RWPE2 (cell line): ENCODE measurements at places on chromosomes 1 and 21.

- no peak for DNase-seq
These were observed 107.8 kb upstream of the FOXD3 start for GRCh38 chr1:63214553-63214952.

GRCh38 chr1:25796811-25797458, 3.1 kb upstream of the SELENON start:
- DNase-seq, result no peak

DNA sequence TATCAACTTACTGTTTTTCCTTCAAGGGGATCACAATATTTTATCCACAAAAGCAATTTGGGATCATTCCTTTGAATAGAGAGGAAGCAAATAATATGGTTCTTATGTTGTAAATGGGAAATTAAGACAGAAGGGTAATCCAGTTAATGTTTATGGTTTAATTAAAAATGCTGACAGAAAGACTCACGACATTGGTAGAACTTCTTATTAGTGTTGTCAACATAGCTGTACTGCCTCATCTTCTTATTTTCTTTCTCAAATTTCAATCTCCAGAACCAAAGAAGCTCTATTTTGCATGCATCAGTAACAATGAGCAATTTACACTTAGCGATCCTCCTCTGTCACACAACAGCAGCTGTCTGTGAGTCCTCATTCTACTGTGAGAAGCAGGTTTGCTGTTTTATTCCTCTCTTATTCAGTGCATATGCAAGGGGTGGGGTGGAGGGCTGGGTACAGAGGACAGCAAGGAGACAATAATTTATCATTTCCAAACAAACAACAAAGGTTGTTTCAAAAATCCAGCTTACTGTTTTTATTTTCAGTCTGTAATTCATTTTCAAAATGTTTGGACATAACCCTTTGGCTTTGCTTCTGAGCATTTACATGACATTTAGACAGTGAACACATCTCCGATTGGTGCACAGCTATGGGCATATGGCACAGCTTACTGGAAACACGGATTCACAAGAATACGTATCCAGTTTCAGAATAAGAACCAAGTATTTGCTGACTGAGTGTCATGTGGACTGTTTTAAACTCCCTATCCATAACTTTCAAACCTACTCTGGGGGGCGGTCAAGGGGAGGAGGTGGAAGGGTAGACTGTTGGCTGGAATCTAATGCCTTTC, 335.9 kb downstream of the RGS7 start:
- DNase-seq, result no peak

DNA sequence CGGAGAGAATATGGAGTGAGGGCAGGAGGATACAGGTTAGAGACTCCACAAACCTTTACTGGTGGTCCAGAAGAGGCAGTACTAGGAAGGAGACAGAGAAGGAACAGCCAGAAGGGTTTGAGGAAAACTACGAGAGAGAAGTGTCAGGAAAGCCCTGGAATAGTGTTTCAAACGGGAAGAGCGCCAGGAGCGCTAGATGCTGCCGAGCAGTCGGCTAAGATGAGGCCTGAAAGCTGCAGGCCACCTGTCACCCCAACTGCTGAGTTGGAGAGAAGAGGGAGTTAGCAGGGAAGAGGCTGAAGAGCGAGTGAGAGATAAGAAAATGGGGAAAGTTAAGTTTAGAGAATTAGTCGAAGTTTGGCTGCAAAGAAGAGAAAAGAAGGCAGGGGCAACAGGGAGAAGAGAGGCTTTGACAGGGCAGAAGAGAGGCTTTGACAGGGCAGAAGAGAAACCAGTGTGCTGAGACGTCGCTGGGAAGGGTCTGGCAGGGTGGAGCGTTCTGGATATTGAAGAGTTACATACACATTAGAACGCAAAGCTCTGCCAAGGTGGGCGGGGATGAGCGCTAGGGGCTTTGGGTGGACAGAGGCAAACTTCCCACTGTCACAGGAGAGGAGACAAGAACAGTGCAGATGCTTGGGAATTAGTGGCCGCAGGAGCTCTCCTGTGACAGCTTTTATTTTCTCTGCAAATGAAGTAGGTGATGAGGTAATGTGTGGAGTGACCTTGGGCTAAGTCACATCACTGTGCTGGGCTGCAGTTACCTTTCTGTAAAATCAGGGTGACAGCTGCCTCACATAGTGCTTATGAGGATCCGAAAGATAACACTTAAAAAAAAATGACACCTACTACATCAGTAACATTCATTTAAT, 31.2 kb downstream of the PCSK9 start:
- no peak for DNase-seq

- peak; percentile 80 for DNase-seq
These were observed 858.7 kb downstream of the USP25 start for GRCh38 chr21:16588433-16588860.

- DNase-seq, result no peak
These were observed 2.4 kb downstream of the SSBP3 start for GRCh38 chr1:54403808-54404261.

DNA sequence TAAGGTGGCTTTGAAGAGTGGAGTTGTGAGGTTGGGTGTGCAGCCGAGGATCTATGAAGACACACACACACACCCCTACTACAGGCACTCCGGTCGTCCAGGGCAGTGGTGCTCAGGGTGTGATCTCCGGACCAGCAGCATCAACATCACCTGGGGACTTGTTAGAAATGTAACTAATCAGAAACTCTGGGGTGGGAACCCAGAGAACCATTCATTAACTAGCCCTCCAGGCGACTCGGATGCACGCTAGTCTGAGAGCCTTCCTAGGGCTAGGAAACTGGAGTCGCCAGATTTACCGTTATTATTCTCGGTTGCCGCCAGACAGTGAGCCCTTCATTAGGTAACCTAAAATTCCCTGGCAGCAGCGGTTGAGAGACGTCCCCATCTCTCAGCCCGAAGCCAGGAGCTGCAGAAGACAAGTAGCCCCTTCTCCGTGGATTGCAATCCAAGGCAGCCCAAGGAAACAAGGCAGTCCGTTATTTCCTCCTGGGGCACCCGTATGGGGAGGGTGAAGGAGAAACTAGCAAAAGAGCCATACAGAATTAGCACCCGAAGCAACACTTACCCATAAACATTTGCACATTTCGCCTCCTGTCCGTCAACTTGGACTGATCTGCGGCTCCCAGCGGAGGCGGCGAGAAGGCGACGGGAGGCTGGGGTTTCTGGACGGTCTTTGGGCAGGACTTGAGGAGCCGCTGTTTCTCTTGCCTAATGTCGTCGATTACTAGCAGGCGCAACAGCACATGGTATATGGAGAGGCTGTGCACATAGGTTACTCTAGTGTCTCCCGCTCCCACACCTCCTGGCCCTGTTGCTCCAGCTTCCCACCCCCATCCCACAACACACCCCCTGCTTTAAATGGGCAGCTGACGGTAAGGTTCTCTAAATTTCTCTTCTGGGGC, 2.9 kb upstream of the CCN1 start:
- DNase-seq, result no peak

DNA sequence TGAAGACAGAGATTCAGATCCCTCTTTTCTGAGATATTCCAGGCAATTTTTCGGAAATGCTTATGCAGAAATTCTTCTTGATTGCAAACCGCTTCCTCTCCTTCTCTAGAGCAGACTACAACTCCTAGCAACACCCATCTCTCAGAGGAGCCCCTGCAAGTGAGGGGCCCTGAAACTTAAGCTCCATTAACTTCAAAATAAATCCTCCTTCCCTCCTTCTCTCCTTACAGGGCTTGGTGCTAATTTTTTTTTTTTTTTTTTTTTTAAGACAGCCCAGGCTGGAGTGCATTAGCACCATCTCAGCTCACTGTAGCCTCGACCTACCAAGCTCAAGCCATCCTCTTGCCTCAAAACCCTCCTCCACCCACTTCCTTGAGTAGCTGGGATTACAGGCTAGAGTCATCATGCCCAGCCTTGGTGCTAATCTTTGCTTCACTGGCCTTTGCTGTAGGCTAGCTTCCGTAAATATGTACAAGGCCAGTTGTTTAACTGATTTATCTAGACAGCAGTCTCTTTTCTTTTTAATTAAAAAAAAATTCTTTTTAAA, 30.2 kb upstream of the SFPQ start:
- no peak for DNase-seq

DNA sequence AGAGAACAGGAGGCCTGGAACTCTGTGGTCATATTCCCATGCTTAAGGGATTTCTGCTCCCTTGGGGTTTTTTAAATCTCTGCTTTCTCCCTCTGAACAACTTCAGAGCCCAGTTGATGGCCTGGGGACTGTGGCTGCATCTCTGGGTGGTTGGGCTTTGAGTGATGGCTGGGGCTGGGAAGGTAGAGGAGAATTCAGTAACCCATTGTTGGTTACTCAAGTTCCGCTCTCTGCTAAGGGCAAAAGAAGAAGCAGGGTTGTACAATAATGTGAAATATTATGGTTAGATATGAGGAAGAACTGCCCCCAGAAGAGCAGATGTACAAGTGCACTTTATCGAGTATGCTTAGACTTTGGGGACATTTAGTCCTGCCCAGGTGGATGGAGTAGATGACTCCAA, 72.1 kb upstream of the CNTN2 start:
- DNase-seq, result no peak

DNA sequence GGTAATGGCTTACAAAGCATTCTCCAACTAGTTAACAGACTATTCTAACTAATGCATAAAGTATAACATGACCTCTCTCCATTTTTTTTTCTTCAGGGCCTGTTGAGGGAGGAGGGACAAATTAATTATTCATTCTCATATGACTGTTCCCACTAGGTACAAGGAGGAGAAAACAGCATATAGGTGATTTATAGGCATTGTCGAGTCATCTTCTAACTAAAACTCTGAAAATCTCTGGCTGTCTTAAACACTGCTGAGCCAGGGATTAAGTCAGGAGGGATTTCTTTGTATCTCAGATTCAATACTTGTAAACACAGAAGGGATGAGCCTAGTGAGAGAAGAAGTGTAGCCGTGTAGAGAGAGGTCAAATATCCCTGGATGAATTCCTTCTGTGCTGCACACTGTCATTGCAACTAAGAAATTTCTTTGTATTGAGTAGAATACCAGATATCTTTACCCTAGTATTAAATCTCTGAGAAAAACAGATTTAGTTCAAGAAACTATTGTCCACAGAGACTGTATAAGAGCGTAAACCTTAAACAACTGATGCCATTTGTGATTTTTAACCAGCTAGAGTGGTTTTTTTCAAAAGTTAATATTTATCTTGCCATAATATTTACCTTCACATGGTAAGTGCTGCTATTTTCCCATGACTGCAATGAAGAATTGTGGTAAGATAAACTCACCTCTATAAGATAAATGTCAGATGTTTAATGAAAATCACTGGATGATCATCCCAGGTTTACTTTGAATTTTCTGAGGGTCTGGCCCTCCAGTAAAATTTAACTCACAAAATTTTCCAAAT, 465.3 kb downstream of the RWDD3 start:
- DNase-seq, result no peak

DNA sequence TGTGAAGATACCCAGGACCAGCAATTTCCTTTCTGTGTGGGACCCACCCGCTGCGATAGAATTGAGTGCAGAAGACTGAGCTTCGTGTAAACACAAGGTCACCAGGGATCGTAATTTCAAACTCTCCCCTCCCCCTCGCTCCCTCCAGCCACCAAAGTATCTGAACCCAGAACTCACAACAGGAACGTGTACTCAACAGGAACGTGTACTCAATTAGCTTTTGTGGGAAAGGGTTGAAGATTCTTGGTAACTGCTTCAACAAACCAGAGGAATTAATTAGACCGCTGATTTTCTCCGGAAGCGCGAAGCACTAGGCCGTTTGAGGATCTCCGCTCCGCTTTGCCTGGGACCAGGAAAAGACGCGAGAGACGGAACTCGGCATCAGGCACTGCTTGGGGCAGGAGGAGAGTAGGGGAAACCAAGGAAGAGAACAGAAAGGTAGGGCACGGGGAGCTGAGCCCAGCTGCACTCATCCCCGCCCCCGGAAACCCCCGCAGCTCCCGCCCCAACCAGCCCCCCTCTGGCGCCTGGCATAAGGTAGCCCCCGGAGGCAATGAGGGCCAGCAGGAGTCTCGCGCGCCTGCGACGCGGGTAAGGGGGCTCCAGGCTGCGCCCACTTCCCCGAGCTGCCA, 453 bp downstream of the DRAM2 start:
- DNase-seq, result peak; percentile 69

- no peak for DNase-seq
These were observed 23.9 kb downstream of the CAPN8 start for GRCh38 chr1:223641523-223642039.
